ENCODE measurements at places on chromosomes 5 and 9.

DNA sequence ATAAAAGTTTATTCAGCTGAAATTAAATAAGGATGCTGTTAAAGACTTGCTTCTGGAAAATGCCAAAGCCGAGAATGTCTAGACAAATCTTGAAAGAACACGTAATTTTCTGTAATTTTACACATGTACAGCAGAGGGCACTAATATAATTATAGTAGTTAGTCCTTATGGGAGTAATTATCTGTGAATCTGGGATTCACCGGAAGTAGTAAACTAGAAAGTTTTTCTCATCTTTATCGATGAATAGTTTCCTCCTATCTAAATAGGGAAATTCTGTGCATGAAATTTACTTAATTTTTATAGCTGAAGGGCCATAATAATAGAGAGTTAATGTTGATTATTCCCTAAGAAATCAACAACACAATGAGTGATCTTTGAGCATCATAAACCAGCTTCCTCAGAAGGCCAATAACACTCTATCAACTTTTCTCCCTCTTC is 18.4 kb upstream of the CNTLN start:
- DNase-seq, result peak; percentile 52

GRCh38 chr5:50929174-50929573 is 262.7 kb downstream of the PARP8 start:
- no peak for DNase-seq

DNA sequence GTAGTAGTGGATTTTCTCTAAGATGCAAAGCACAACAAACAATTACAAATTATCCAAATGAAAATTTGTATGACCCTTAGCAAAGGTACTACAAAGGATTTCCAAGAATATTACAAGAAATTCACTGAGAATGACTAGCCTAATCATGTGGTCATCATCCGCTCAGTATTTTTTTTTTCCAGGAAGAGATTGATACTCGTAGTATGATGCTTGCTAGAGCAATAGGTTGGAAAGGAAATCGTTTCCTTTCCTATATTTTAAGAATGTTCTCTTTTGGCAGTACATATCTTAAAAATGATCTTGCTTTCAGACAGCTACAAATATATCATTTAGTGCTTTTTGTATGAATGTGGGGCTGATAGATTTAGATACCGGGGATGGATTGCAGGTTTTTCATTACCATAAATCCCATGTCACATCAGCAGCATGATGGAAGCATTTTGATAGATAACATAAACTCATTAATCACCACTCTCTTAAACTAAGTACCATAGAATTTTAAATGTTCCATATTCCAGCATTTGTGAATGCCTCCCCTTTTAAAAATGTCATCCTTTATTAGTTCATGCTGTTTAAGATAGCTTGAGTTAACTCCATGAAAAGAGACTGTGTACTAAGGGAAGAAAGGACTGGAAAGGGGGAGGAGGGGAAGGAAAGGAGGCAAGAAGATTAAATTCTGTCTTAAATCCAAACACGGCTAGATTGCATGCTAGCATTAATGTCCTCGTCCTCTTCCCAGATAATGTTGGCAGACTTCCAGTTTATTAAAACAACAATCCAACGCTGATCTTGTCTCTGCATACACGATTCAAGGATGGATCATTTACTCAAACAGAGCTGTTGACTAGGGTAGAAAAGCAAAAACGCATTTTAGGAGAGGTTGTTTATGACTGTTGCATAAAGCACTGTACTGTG is 311.7 kb upstream of the ZNF608 start:
- DNase-seq, result no peak

GRCh38 chr9:6931913-6932312 is 174.1 kb downstream of the KDM4C start:
- DNase-seq, result peak; percentile 96

GRCh38 chr5:80187421-80188090 is 68.3 kb downstream of the SERINC5 start:
- no peak for DNase-seq

DNA sequence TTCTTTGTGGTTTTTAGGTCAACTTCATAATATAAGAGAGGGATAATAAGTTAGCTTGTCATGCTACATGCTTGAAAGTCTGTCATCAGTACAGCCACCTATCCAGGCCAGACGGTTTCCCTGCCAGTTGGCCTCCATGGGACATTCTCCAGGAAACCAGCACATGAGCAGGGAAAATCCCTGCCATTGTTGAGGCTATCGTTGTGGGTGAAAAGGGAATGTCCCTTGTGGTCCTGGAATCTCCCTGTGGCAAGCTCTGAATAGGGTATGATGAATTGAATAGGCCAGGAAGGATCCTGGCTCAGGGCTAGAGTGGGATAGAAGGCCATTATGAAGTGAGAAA is 12.3 kb downstream of the F2RL1 start:
- DNase-seq, result peak; percentile 99

- no peak for DNase-seq
Measured at GRCh38 chr9:99601571-99602111, 220.0 kb upstream of the NR4A3 start.

DNA sequence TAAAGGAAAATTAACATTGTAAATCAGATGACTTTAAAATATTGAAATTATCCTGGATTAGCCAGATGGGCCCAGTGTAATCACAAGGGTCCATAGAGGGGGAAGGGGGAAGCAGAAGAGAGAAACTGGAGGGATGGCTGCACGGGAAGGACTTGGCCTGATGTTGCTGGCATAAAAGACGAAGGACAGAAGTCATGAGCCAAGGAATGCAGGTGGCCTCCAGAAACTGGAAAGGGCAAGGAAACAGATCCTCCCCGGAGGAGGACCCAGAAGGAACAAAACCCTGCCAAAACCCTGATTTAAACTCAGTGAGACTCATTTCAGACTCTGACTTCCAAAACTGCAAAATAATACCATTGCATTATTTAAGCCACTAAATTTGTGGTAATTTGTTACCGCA is 100.2 kb downstream of the ADAMTS2 start:
- DNase-seq, result no peak

GRCh38 chr5:57552033-57552432 is 69.4 kb upstream of the ACTBL2 start:
- no peak for DNase-seq

DNA sequence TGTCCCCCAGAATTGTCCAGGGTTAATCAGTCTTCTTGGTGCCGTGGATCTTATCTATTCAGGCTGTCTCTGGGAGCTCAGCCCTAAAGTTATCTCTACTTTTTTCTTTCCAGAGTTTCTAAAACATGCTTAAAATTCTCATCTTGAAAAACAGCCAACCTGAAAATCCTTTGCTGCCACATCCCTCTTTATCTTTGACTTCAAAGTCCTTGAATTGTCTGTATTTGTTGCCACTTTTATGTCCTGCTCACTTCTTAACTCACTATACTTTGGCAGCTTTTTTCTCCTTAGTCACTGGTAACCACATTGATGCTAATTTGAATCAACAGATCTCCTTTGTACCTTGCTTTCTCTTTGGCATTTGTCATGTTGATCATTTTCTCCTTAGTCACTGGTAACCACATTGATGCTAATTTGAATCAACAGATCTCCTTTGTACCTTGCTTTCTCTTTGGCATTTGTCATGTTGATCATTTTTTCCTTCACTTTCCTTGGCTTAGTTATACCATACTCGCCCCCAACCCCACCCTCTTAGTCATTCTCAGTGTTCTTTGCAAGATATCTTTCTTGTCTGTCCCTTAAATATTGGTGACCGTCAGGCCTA is 8.5 kb downstream of the DMXL1 start:
- DNase-seq, result peak; percentile 57
